Head of caudate nucleus (tissue), 42 donors: ENCODE measurements at places on chromosomes 1 and 21.

- peak; percentile 92 for DNase-seq
Observed at GRCh38 chr1:205335692-205336091, 14.1 kb upstream of the NUAK2 start.

DNA sequence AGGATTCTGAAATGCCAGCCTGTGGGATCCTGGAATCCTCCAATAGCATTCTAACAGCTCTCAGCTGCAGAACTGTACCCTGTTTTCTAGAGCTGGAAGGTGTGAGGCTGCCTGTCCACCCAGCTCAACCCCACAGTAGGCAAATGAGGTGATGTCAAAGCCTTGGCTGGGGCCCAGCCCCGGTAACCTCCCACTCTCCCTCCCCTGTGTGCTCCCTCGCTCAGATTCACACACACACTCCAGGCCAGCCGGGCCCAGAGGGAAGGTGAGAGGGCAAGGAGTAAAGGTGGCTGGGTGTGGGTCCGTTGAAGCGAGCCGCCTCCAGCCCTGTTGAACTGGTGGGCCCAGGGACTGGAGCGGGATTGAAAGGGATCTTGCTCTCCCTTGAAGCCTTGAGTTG, at the start of gene BSND:
Gene BSND, plus strand, starts transcription at position 257 of the 400 bp plus-strand sequence. CDS start 254 bp downstream, outside the sequence.
- no peak for DNase-seq

- no peak for DNase-seq
Observed at GRCh38 chr1:57736940-57737339, 313.1 kb upstream of the DAB1 start.

GRCh38 chr1:154730259-154730658, 122.3 kb upstream of the ADAR start:
- no peak for DNase-seq
